GM10248 (cell line): ENCODE measurements at places on chromosomes 11 and 22.
A peak's percentile ranks its signal among the peaks of the same experiment; 100 is the strongest.

- no peak for DNase-seq
Measured at GRCh38 chr11:33273656-33274055, 16.5 kb downstream of the HIPK3 start.

- no peak for DNase-seq
Measured at GRCh38 chr11:128662076-128662475, 31.8 kb upstream of the FLI1 start.

DNA sequence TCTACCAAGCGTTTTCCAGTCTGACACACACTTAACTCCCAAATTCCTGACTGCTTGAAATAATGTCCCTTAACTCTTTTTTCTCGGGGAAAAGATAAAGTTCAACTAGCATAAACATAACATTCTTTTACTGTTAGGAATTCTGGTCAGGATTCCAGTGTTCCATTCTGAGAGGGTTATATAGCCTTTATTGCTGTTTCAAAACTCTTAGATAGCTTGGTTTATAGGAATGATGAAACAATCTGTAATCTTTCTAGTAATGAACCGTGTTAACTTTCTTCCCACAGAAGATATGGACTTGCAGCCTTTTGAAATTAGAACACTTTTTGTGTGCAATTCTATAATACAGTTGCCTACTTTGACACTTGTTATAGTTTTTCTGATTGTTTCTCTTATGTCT is 8.6 kb downstream of the REXO2 start:
- DNase-seq, result no peak

DNA sequence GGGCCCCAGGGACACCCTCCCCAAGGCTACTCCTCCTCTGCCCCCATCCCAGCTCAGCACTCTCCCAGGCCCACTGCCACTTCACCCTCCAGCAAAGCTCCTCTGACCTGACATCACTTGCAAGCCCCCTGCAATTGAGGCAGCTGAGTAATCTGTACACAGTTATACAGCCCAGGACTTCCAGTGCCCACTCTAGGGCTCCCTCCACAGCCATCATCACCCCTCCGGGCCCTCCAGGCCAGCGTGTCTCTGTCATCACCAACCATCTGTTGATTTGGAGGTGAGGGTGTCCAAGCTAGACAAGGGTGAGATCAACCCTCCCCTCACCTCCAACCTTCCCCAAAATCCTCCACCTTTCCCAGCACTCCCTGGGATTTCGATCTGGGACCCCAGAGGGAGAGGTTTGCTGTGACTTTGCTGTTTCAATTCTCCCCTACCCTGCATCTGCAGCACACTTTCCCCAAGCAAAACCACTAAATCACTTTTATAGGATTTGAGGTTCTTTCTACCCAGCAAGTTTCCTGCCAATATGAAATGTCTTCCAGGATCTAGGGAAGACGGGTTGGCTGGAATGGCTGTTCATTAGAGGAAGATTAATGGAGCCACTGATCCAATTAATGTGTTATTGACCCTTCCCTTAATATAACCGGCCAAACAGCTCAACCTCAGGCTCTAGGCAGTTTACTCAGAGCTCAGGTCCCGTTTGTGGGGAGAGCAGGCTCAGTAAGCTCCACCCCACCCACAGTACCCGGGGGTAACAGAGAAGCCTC is 92.9 kb downstream of the CHST1 start:
- no peak for DNase-seq

DNA sequence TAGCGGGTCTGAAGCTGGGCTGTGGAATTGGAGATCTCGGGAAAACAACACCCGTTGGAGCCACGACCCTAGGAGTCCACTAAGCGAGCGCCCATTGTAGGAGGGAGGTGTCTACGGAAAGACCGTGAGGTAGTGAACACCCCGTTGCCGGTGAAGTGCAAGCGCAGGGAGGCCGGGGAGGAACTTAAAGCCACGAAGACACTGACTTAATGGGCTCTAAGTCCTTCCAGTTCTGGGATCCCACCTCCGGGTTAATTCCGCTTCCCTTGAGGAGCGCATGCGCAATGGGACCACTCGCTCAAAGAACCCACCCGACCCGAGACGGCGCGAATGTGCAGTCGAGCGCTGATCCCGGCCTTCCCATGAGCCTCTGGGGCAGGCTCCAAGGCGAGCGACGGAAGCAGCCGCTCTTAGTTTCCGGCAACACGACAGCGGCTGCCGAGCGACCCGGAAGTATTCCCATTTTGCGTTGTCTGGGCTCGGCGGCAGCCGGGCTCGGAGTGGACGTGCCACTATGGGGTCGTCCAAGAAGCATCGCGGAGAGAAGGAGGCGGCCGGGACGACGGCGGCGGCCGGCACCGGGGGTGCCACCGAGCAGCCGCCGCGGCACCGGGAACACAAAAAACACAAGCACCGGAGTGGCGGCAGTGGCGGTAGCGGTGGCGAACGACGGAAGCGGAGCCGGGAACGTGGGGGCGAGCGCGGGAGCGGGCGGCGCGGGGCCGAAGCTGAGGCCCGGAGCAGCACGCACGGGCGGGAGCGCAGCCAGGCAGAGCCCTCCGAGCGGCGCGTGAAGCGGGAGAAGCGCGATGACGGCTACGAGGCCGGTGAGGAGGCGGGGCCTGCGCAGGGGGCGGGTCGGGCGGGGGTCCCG is at the start of gene SART1:
Gene SART1, plus strand, starts transcription at position 468 of the 874 bp plus-strand sequence. Its CDS starts 47 bp downstream, at position 515.
- peak; percentile 100 for DNase-seq

DNA sequence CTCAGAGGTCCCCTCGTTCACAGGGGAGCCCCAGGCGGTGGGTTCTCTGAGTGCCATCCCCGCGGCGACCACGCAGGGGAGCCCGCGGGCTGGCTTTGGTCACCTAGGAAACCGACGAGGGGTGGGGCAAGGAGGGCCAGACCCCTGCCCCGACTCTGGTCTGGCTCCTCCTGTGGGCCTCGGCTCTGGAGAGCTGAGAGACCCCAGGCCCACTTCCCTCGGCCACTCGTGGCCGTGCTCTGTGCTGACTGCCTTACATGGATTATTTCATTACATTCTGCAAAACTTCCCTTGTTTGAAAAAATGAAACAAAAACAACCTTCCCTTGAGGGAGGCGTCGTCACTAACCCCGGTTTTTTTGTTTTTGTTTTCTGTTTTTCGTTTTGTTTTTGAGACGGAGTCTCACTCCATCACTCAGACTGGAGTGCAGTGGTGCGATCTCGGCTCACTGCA is 15.1 kb upstream of the CYTH4 start:
- DNase-seq, result peak; percentile 83

GRCh38 chr11:117300283-117300663 is 9.1 kb downstream of the BACE1-AS start:
- DNase-seq, result no peak

DNA sequence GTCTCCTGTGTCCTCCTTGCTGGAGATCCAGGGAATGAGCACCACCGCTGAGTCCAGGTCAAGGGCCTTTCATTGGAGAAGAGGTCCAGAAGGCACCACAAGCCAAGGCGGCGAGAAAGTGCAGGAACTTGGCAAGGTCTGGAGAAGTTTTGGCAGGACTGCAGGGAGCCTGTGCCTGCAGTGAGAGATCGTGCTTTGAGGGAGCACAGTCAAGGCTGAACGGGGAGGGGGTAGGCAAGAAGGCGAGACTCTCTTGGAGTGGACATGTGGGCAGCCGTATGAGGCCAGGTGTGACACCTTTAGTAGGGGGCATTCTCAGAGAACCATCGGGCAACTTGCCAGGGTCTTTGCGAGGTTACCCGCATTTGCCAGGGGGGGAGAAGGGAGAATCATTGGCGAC is 30.5 kb downstream of the LRRC10B start:
- no peak for DNase-seq
